ENCODE measurements at places on chromosomes 5 and 9.

DNA sequence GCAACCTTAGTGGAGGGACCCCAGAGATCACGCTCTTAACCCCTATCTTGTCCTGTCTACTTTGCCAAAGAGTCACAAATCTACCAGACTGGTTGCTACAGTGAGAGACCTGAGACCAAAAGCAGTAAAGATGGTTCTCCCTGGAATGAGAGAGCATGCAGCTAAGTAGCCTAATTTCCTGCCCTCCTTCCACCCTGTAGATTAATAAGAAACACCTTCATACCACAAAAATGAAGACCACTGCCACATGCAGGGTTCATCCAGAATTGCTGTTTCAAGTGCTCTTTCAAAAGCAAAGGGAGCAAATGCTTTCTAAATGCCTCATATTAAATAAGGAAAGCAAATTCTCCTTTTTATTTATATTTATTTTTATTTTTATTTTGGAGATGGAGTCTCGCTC, 119.1 kb downstream of the UGCG start:
- no peak for DNase-seq

- DNase-seq, result no peak
Observed at GRCh38 chr5:164959761-164960160, 1454.3 kb downstream of the MAT2B start.

GRCh38 chr9:114799925-114800324, 5.9 kb downstream of the TNFSF15 start:
- no peak for DNase-seq

DNA sequence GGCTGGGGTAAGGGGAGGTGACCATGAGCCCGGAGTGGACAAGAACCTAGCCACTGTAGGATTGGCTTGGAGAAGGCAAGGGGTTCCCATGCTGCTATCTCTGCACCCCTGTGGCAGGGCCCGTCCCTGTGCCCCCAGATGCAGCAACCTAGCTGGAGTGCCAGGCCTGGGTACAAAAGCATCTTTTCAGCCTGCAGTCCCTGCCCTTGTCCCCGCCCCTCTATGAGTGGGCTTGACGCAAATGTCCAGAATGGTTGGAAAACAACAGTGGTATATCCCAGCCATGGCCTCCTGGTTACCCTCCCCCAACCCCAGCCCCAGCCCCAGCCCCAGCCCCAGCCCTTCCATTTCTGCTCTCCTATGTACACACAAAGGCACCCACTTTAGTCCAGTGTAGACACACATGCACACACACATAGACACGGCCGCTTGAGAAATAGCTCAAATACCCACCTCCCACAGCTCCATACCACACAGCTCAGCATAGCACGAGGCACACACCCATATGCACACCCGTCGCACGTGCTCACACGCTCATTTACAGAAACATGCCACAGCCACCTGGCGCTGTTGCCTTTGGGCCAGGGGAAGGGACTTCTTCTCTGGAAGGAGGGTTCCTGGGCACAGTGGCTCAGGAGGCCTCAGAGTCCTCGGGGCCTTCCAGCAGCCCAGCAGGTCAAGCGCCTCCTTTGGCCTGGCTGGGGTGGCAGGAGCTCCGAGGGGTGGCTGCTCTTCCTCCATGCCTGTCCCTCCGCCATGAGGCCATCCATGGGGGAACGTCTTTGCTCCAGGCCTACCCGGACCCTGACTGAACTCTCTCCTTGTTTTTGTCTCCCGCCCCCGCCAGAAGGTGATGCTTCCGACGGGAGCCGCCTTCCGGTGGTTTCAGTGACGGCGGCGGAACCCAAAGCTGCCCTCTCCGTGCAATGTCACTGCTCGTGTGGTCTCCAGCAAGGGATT, 34.1 kb downstream of the CXXC5 start:
- DNase-seq, result no peak

GRCh38 chr5:23332650-23333251, 174.7 kb upstream of the PRDM9 start:
- no peak for DNase-seq

GRCh38 chr5:22970491-22970890, 117.3 kb upstream of the CDH12 start:
- DNase-seq, result no peak

DNA sequence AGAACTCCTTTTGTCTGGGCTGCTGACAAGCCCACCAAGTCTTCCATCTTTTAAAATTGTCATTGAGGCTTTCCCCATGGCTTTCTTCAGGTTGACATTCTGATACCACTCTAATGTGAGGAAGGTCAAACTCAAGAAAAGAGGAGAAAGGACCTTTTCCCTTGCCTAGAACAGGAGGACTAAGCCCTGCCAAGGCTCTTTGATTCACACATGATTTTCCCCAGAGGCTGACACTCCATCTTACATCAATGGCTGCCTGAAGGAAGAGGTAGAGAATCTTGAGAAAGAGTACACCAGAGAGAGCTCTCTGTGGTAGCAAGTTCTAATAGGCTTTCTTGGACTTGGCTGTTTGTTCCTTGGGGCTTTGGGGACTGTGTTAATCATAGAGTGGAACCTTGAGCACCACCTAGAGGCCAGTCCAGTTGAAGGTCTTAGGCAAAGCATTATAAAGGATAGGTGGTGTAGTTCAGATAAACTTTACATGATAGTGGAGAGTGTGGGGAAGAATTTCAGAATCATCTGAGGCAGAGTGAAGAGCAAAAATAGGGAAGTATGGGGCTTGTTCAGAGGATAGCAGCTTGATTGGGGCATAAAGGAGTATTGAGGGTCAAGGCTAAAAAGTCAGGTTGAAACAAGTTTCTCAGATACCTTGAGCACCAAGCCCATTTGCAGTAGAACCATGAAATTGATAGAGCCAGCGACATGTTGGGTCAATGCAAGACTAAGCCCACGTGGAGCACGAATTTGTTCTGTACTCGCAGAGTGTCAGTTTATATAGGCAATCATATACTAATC, 36.7 kb downstream of the NDFIP1 start:
- DNase-seq, result peak; percentile 52

DNA sequence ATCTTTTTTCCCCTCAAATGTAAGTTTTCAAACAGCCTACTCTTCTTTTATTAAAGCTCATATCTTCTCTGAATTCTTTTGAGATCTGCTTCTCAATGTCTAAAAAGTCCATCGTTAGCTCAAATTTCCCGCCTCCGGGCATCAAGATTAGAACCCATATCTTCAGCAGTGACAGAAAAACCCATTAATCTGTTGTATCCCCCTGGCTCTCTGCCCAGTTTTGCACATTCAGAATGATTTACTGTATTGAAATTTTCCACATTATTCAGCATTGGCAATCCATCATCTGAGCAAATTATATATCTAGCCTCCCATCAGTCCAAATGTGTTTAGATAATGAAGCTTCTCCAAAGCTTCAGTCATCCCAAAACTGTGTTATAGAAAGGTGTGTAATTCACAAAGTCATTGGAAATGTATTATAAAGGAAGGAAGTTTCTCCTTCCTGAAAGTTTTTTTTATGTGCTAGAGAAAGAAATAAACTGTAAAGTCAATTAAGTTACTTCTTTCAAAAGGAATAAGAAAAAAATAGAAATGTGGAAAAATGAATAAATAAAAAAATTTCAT, 849.9 kb downstream of the MAT2B start:
- DNase-seq, result no peak

DNA sequence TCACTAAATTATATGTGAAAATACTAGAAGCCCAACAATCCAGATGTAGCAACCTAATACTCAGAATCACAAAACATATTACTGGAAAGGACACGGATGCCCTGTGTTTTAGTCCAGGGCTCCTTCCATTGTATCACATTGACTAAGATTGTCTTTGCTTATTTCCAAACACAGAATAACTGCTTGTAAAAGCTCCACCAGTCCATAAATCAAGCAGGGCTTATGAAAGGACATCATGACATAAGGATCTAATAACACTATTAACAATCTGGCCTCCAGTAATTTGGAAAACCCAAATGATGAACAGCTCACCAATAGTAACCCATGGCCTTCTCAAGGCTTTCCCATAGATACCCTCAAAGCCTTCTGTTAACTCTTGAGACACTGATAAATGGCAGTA, 39.8 kb downstream of the WDR41 start:
- no peak for DNase-seq
